ENCODE measurements at places on chromosomes 3 and 15.

DNA sequence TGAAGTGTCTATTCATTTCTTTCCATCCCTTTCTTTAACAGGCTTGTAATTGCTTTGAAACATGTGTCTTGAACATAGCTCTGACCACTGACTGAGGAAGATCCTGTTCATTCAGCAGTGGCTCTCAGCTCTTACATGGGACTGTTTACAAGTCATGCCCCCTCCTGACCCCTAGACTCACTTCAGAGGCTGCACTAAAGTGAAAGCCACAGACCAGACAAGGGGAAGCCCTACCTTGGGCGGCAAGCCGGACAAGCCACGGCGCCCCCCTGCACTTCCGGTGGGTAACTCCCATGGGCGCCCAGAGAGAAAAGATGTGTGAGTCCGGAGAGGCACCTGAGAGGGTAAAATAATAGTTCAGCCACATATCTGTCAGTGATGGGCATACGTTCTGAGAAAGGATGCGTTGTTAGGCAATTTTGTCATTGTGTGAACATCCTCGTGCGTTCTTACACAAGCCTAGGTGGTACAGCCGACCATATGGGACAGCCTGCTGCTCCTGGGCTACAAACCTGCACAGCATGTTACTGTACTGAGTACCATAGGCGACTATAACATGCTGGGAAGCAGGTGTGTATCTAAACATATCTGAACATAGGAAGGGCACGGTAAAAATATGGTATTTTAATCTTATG, 116.2 kb downstream of the CHSY1 start:
- H3K36me3 ChIP-seq: no peaks in the 10 kb centered on the region
- H3K4me3 ChIP-seq: no peak overlapping the region
- peaks cover 27% of the 10 kb centered on the region for H3K4me1 ChIP-seq
- DNase-seq: no peak

DNA sequence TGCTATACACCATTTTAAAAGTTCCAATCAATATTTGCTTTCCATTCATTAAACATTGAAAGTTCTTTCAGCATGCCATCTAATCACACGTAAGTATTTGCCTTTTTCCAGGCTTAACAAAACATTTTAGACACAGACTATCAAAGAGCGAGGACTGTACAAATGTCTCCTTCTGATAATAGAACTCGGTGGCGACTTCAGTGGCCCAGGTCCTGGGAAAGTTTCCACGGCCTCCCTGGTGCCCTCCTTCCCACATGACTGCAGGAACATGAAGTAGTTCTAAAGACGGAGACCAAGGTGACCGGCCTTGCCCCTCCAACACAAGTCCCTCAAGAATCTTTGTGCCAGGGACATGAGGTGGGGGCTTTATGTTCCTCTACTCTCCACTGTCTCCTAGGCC, 174.6 kb upstream of the KBTBD8 start:
- DNase-seq: no peak
- no peaks in the 10 kb centered on the region for H3K36me3 ChIP-seq
- no peak overlapping the region for H3K4me3 ChIP-seq

GRCh38 chr3:11140713-11141104, 13.6 kb upstream of the HRH1 start:
- H3K27ac ChIP-seq: no peak overlapping the region
- no peaks in the 10 kb centered on the region for H3K4me1 ChIP-seq
- H3K4me3 ChIP-seq: no peak overlapping the region
- H3K27me3 ChIP-seq: peaks cover 8% of the 10 kb centered on the region
- DNase-seq: no peak
- no peaks in the 10 kb centered on the region for H3K36me3 ChIP-seq

DNA sequence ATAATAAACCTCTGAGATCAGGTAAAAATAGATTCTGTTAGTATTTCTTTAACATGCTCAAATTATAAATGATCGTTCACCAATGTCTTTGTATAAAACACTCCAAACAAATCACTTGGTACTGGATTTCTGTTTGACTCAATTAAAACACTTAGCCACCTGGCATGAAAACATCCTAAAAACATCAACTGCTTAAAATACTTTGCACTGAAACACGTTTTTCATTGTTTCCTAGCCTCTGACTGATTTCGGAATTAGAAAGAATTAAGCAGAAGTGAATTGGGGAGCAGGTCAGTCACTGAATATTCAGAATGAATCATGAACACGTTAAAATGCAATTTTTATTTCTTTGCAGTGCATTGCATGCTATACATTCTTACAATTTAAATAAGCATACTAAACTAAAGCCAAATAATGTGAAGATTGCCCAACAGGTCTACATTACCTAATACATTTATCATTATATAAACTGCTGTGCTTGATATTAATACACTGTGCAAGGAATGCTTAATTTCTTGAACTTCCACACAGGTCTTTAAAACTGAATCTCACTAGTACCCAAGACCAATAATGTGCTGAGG, 1.6 kb downstream of the THRB start:
- no peak overlapping the region for H3K4me3 ChIP-seq
- no peaks in the 10 kb centered on the region for H3K4me1 ChIP-seq
- peaks cover 65% of the 10 kb centered on the region for H3K27me3 ChIP-seq
- DNase-seq: no peak
- no peak overlapping the region for H3K27ac ChIP-seq

DNA sequence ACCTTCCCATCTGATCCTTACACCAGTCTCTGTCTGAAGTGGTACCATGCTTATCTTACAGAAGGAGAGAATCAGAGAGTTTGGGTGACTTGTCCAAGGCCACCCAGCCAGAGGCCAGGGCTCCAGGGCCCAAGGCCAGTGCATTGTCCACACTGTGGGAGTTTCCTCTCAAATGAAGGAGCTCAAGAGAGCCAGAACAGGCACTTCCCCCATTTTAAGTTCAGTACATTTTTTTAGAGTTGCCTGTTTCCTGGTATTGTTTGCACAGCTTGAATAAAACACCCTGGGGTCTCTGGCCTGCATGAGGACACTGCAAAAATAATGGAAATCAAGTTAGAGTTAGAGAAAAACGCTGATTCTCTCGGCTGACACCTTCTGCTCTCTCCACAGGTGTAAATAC, 284.0 kb downstream of the SQOR start:
- no peak overlapping the region for H3K27ac ChIP-seq
- peak; percentile 14 for DNase-seq
- H3K36me3 ChIP-seq: no peaks in the 10 kb centered on the region
- H3K4me1 ChIP-seq: no peaks in the 10 kb centered on the region
- no peaks in the 10 kb centered on the region for H3K27me3 ChIP-seq

- H3K4me1 ChIP-seq: no peaks in the 10 kb centered on the region
- no peak for DNase-seq
- no peak overlapping the region for H3K4me3 ChIP-seq
- no peak overlapping the region for H3K27ac ChIP-seq
- no peaks in the 10 kb centered on the region for H3K36me3 ChIP-seq
Observed at GRCh38 chr3:36866368-36866767, 78.5 kb downstream of the TRANK1 start.

GRCh38 chr15:78626381-78626995, 5.7 kb upstream of the CHRNA3 start:
- no peak overlapping the region for H3K4me3 ChIP-seq
- no peak overlapping the region for H3K27ac ChIP-seq
- no peak for DNase-seq

DNA sequence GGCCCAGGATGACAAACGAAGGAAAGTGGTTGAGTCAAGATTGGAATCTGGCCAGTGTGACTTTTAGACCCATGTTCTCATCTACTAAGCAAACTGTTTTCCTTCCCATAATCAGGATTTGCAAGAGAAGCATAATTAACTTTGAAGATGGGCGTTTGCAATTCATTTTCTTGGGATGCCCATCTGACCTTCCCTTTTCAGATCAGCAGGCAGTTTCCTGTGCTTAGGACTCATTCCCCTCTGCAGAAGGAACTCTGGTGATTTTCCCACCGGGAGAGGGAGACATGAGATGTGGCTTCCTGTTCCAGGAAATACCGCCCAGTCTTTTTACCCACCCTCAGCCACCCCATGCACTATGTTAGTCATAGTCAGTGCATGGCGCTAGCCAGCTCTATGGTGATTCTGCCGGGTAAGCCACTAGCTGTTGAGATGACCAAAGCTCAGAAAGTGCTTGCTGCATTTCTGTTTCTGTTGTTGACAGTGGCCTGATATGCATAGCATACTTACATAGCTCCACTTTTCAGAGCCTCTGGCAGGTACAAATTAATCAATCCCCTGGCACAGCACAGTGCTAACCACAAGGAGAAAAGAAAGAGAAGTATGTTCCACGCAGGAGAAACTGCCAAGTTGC, 129.4 kb downstream of the VGLL4 start:
- H3K4me3 ChIP-seq: no peak overlapping the region
- no peaks in the 10 kb centered on the region for H3K36me3 ChIP-seq
- DNase-seq: peak; percentile 85
- H3K27me3 ChIP-seq: no peaks in the 10 kb centered on the region
- H3K27ac ChIP-seq: no peak overlapping the region
- peaks cover 13% of the 10 kb centered on the region for H3K4me1 ChIP-seq

- no peak overlapping the region for H3K27ac ChIP-seq
- H3K36me3 ChIP-seq: no peaks in the 10 kb centered on the region
- peak; percentile 60 for DNase-seq
- no peaks in the 10 kb centered on the region for H3K4me1 ChIP-seq
Observed at GRCh38 chr3:129654131-129654530, 47.7 kb upstream of the PLXND1 start.

DNA sequence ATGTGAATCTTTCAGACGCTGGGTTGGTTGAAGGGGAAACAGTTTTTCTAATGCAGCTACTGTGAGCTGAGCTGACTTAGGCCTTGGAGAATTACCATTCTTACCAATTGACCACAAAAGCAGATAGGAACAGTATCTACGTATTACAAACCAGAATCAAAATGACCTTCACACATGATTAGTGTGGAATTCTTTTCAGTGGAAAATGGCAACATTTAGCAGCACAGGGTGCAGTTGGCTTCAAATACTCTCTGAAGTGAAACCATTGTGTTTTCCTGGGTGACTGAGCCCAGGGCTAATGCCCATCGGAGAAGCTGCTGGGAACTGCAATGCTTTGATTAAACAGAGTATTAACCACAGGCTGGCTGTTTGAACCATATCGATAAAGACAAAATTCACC, 40.2 kb upstream of the GOLGA8J start:
- H3K4me3 ChIP-seq: no peak overlapping the region
- H3K27ac ChIP-seq: no peak overlapping the region
- no peaks in the 10 kb centered on the region for H3K36me3 ChIP-seq
- no peaks in the 10 kb centered on the region for H3K27me3 ChIP-seq

DNA sequence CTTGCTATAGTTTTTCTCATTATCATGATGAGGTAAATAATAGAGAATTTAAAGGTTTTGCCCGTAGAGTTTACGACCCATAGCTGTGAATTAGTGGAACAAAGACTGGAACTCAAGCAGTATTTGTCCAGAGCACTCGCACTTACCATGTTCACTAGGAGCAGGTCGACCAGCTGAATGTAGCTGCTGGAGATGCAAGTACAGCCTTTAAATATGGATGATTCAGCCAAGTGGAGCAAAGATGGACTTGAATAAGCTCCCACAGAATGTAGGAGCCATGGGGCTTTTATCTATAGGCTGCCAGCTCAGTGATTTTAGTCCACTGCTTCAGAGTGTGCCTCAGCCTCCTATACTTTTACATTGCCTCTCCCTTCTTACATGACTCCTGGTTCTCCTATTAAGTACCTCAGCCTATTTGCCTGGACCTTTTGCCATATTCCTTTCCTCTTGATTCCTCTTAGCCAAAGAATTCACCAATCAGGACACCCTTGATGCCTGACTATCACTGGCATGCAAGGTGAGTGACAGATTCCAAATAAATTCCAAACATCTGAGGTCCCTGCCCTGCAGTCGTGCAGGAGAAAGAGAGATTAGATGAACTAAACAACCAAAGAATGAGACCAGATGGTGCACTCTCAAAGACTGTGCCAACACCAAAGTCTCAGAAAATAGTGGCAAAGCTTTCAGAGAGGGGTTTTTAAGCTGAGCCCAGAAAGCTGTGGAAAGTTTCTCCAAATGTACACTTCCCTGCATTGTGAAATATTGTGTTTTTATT, 3.9 kb downstream of the MKRN3 start:
- no peaks in the 10 kb centered on the region for H3K27me3 ChIP-seq
- H3K36me3 ChIP-seq: no peaks in the 10 kb centered on the region
- no peaks in the 10 kb centered on the region for H3K4me1 ChIP-seq
- no peak overlapping the region for H3K4me3 ChIP-seq
- no peak overlapping the region for H3K27ac ChIP-seq

DNA sequence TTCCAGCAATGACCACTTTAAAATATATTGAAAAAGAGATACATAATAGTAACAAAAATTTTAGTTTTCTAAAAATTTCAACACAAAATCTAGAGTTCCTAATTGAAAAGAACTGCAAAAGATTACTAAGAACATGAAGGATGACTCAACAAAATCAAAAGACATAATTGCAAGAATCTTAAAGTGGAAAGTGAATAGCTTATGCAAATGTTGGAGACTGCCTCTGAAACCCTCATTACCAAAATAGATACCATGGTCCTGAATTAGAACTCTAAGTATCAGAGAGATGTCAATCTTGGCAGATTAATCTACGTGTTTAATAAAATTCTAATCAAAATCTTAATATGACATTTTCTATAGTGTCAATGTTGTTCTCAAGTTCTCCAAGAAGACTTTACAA, 60.7 kb upstream of the SGO1 start:
- H3K4me3 ChIP-seq: no peak overlapping the region
- no peaks in the 10 kb centered on the region for H3K27me3 ChIP-seq
- no peak for DNase-seq
- H3K4me1 ChIP-seq: no peaks in the 10 kb centered on the region
- H3K27ac ChIP-seq: no peak overlapping the region

- DNase-seq: no peak
- no peaks in the 10 kb centered on the region for H3K27me3 ChIP-seq
- H3K27ac ChIP-seq: no peak overlapping the region
- no peaks in the 10 kb centered on the region for H3K36me3 ChIP-seq
- no peak overlapping the region for H3K4me3 ChIP-seq
- H3K4me1 ChIP-seq: no peaks in the 10 kb centered on the region
Observed at GRCh38 chr15:27870320-27870719, 228.8 kb downstream of the OCA2 start.

GRCh38 chr3:171833789-171834460, 9.2 kb upstream of the TMEM212 start:
- peak overlapping the region; percentile 66 for H3K27ac ChIP-seq
- H3K27me3 ChIP-seq: no peaks in the 10 kb centered on the region
- H3K36me3 ChIP-seq: no peaks in the 10 kb centered on the region
- peaks cover 37% of the 10 kb centered on the region for H3K4me1 ChIP-seq

DNA sequence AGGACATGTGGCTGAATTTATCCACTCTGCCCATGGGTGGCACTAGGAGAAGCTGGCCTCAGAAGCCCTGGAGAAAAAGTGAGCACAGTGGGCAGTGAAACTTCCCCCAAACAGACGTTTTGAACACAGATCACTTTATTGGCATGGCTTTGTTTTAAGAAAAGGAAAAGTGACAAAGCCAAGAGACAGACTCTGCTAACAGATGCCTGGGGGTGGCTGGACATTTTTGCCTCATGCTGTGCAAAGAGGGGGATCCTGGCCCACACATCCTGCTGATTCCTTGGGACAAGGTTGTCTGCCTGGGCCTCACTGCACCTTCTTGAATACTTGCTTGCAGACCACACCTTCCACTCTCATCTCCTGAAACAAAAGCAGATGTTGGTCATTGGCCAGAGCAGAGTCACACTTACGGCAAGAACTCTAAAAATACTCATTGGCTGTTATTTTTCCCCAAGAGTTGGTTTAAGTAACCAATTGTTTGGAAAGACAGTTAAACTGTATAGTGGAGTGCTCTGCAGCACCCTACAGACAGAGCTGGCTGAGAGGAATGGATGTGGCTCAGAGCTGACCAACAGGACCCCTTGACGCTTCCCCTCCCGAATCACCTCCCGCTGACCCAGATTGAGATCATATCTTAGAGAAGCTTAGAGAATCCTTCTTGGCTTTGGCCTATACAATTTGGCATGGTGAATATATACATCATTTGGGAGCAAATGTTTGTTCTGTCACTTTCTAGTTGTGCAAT, 22.0 kb downstream of the RBP1 start:
- no peak for DNase-seq
- no peaks in the 10 kb centered on the region for H3K4me1 ChIP-seq
- H3K4me3 ChIP-seq: no peak overlapping the region
- no peaks in the 10 kb centered on the region for H3K36me3 ChIP-seq
- H3K27me3 ChIP-seq: no peaks in the 10 kb centered on the region
